NCI-H2081 (cell line): ENCODE measurements at places on chromosomes 4 and X.

- no peak for DNase-seq
These were observed 11.5 kb downstream of the LARP7 start for GRCh38 chr4:112648263-112649054.

DNA sequence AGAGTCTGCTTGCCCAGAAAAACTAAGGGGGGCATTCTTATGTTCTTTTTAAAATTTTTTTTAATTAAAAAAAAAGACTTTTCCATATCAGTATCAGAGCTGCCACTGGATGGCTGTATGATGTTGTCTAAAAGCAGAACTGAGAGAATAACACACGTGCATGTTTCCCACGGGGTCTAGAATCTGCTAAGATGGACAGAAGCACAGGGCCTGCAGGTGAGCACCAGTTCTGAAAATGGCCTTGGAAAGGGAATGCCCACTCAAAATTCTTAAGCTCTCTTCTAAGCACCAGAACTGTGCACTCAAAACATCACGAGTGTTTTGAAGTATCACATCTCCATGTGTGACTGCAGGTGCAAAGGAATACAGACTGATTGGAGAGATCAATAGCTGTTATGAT lies 61.1 kb downstream of the ARAP2 start:
- no peak for DNase-seq

GRCh38 chr4:27084685-27085361 lies 224.2 kb downstream of the STIM2 start:
- DNase-seq = peak; percentile 40

- DNase-seq = no peak
These were observed 5.9 kb upstream of the RAB40AL start for GRCh38 chrX:102930990-102931756.

GRCh38 chr4:152104356-152104755 lies 343.5 kb upstream of the GATB start:
- no peak for DNase-seq

GRCh38 chr4:38532908-38533499 lies 131.0 kb upstream of the KLF3 start:
- no peak for DNase-seq

DNA sequence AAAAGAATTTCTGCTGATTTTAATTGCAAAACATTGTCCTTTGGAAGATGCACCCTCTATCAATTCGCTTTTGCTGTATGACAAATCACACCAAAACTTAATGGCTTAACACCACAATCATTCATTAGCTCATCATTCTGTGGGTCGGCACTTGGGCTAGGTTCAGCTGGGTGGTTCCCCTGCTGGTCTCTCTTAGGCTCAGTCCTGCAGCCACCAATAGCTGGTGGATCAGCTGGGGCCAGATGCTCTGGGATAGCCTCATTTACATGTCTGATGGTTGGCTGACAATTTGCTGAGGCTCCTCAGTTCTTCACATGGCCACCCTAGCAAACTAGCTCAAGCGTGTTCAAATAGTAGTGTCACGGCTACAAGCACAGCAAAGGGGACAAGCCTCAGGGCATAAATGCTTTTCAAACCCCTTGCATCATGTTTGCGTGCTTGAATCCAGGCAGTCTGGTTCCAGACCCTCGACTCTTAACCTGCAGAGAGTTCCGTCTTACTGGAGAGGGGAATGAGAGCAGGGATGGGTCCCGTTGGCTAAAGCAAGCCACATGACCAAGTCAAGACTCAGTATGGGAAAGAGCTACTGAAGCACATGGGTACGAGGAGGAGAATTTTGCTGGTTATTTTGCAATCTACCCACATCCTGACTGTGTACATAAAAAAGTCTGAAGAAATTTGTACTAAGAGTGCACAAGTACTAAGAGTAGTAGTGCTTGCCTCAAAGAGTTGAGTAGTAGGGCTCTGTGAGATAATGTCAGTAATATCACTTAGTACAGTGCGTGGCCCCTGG lies 7.5 kb upstream of the ACSL1 start:
- no peak for DNase-seq

DNA sequence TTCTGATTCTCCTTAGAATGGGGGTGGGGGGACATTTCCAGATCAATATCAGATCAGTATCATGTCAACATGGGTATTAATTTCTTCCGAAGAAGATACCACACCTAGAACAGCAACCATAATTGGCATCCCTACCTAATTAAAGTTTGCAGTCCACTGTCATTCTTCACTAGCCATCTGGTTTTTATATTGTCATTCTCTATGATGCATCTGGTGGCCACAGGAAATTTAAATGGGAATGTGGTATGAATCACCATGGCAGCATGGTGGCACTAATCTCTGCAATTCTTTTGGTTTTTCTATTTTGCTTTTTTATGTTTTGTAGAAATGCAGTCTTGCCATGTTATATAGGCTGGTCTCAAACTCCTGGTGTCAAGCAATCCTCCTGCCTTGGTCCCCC lies 16.6 kb upstream of the UBE2D3 start:
- no peak for DNase-seq

GRCh38 chr4:38069271-38069760 lies 109.1 kb downstream of the PTTG2 start:
- DNase-seq = no peak

DNA sequence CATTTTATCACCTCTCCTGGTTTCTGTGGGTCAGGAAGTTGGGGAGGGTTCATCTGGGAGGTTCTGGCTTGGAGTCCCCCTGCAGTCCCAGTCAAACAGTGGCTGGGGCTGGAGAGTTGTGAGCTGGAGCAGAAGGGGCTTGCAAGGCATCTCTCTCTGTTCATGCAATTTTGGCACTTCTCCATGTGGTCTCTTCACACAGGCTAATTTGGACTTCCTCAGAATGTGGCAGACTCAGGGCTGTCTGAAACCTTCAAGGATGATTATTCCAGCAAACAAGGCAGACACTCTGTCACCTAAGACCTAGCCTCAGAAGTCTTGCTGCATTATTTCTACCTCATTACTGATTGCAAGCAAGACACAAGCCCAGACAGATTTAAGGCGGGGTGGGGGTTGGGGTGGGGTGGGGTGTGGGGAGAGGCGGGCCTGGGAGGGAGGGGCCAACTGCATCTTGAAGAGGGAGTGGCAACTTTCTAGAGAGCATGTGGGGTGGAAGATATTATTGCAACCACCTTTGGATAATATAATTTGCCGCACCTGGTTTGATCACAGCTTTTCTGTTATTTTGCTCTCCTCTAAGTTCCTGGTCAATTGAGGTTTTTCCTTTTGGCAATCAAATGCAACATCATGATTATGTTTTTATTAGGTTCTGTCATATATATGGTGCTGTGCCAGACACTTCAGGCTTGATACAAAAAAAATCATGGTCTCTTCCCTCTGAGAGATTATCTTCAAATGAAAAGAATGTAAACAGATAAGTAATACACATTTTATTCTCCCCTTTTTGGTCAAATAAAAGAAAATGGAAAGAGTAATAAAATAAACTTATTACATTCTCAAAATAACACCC lies 799.5 kb downstream of the RPA4 start:
- no peak for DNase-seq

DNA sequence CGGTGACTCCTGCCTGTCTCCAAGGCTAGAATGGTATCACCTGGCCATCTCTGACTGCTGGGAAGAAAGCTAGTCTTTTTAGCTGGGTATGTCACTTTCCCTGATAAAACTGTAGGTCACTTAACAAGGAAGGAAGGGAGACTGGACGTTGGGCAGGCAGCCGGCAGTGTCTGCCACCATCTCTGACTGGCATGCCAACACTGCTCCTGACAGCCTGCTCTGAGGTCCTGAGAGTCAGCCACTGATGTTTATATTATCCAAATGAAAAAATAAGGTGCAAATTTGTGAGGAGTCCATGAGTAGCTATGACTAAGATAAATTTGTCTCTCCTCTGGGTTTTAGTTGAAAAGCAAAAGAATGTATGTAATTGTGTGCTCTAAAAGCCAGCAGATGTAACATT lies 77.2 kb downstream of the SNX25 start:
- no peak for DNase-seq

- DNase-seq = no peak
These were observed 236.8 kb downstream of the ARHGAP10 start for GRCh38 chr4:147968641-147969040.

DNA sequence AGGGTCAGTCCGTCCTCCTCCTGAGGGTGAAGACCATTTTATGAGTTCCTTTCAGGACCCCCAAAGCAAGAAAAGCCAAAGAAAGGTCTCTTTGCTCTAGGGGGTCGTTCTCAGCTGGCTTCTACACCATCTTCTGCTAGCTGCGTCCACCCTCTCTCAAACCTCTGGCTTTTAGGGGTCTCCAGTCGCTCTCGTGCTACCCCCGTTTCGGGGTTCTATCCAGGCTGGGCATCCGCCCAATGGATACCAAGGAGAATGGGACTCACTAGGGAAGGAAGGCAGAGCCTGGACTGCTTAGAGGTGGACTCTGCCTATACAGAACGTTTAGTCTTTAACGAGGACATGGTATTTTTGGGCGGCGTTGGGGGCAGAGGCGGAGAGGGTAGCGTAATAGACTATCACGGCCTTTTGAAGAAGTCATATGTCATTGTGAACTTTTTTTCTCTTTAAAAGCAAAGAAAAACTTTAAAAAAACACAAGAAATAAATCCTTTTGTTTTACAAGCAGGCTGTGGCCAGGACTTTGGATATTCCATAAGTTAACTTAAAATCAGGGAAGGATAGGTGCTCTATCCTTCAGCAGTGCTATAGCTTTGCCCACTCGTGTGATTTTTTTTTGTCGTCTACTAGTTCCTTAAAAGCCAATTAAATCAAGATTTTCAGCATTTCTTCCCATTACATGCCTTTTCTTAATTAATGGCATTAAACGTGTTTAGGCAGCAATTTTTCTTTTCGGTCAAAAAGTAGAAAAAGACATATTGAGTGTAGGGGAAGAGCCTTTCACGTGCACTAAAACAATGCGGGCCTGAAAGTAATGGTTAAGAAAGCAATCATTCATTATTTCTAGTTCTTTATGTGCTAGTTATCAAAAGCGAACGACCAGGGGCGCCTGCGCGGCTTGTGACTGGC lies 7.2 kb upstream of the PITX2 start:
- no peak for DNase-seq

DNA sequence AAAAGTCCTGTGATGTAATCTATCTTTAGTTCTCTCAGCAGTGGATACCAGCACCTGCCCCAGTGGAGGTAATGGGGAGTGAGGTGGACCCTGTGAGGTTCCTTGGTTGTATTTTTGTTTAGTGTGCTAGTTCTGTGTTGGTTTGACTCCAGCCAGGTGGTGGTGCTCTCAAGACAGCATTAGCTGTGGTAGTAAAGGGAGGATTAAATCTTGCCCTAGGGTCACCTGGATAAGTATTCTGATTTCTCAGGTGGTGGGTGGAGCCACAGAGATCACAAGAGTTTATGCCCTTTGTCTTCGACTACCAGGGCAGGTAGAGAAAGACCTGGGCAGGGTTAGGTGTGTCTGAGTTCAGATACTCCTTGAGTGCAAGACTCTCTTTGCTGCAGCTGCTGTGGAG lies 176.3 kb upstream of the EDA2R start:
- DNase-seq = no peak

DNA sequence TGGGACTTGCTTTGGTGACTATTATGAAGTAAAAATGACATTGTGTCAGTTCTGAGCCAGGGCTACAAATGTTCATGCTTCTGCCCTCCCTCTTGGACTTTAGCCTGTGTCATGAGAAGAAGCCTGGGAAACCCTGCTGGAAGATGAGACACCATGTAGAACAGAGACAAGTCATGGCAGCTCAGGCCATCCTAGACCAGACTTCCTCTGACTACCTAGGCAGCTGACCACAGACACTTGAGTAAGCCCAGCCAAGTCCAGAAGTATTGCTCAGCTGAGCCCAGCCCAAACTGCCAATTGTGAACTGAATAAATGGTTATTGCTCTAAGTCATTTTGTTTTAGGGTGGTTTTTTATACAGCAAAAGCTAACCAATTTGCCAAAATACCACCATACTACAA lies 467.6 kb upstream of the CNKSR2 start:
- DNase-seq = no peak

DNA sequence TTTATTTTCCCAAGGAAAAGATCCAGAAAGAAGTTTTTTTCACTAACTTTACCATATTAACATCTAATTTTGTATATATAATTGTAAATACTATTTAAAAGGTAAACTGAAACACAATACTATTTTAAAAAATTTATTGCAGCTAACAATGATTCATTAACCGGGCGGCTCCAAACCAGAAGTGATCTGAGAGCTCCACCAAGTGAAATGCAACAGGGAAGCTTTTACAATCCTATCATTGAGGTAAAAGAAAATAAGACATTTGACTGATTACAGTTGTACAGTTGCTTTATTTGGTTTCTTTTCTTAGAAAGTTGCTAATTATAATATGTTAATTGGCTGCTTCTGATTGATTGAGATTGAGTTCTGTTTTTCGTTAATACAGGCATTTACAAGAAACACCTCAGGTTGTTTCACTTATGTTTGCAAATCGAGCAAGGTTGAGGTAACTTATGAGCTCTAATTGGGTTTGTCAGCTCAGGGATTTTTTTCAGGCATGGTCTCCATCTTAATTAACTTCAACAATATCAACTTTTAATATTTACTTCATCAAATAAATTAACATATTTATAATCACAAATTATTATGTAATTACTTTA lies 220.2 kb upstream of the UGT8 start:
- DNase-seq = no peak

DNA sequence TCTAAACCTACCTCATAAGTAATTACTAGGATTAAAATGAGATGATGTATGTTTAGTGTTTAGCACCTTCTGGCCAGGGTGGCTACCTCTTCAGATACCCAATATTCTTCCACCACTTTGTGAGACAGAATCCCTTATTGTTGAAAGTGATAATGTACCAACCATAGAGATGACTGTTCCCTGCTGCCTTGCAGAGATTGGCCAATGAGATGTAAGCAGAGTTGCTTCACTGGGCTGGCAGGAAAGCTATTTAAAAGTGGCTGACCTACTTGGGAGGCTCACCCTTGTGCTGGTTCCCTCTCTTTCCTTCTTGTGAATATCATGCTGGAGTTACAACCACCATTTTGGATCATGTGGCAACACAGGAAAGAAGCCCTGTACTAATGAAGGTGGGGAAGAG lies 58.9 kb downstream of the TMEM154 start:
- no peak for DNase-seq

GRCh38 chr4:85886665-85887064 lies 411.7 kb downstream of the ARHGAP24 start:
- DNase-seq = no peak

DNA sequence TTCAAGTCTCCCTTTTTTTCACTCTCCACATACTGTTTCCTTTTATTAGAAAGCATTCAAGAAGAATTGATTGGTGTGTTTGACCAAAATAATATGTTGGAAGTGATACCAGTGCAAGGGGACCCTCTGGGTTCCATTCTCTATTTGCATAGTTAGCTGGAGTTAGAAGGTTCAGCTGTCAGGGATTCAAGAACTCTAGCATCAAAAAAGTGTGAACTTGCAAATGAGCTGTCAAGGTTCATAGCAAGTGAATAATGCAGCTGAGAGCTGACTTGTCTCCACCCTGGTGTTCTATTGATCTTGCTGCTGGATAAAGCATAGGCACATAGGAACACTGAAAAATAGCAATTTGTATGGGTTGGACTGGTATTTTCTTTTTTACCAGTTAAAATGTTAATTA lies 73.2 kb downstream of the SORBS2 start:
- DNase-seq = no peak

GRCh38 chrX:140713174-140713539 lies 3.6 kb downstream of the LINC00632 start:
- no peak for DNase-seq
